M059J (cell line): ENCODE measurements at places on chromosomes 1 and 21.
A peak's percentile ranks its signal among the peaks of the same experiment; 100 is the strongest.

DNA sequence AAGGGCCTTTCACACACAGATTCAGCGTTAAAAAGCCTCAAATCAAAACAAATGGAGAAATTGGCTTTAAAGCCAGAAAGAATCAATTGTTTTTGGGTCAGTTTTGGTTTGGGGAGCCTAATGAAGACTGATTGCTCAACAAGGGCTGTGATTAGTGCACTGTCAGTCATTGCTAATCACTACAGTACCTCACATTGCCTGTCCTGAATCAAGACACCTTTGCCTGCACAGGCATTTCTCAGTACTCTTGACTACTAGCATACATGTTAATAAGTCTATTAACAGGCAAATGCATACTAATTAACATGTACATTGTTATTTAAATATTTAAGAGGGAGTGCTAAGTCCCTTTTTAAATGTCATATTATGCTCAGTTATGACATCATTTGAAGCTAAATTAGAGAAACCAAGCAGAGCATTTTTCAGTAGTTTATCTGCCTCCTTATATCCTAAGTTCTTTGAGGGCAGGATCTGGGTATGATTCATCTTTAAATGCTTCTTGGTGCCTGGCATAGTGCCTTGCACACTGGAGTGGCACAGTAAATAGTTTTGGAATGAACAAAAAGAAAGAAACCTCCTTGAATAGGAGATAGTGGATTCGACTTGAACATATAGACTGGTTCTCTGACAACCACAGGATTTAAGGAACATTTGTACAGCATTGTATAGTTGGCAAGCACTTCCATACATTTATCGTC, 25.8 kb upstream of the CCN1 start:
- peak; percentile 86 for DNase-seq

DNA sequence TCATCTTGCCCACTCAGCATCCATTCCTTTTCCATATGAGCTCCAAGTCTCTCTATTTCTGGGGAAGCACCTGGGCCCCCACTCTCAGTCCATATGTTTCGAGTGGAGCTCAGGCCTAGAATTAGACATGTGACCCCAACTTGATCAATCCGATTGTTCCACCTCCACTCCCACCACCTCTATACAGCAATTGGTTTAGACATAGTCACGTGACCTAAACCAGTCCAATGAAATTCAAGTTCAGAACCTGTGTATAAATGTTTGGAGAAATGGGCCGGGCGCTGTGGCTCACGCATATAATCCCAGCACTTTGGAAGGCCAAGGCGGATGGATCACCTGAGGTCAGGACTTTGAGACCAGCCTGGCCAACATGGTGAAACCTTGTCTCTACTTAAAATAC, 29.6 kb upstream of the CLIC4 start:
- DNase-seq, result no peak

DNA sequence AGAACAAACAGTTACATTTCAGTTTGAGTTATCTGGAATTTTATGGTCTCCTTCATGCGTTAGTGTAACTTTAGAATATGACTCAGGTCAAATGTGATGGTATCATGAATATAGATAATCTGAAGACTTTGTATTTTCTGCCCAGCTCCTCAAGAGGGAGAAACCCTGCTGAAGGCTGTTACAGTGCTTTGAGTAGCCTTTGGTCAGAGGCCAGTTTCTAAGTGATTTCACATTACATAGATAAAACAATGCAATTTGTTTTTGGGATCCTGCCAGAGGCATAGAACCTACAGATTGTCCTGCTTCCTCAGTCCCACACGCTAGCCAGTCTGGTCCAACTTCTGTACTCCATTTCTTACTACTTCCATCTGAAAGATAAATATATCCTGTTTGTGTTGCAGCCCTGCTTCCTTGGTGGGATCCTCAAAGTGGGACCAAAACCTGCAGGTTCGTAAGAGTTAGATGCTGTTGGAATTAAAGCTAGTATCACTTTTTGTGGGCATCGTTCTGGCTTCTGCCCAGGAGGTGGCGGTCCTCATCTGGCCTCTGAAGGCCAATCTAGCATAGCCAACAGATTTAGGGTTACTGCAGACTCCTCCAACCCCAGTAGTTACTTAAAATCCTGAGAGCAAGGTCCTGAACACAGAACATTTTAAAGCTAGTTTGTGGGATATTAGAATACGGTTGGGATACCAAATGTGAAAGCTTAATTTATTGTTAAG, 645.8 kb upstream of the USP24 start:
- no peak for DNase-seq

- peak; percentile 96 for DNase-seq
These were observed 15.5 kb upstream of the MAP3K7CL start for GRCh38 chr21:29114765-29115500.

- DNase-seq, result no peak
These were observed 20.8 kb upstream of the ECE1 start for GRCh38 chr1:21311016-21311415.

GRCh38 chr1:244887281-244887680, 22.9 kb upstream of the HNRNPU start:
- DNase-seq, result no peak
